ENCODE measurements at places on chromosomes 13 and 19.

DNA sequence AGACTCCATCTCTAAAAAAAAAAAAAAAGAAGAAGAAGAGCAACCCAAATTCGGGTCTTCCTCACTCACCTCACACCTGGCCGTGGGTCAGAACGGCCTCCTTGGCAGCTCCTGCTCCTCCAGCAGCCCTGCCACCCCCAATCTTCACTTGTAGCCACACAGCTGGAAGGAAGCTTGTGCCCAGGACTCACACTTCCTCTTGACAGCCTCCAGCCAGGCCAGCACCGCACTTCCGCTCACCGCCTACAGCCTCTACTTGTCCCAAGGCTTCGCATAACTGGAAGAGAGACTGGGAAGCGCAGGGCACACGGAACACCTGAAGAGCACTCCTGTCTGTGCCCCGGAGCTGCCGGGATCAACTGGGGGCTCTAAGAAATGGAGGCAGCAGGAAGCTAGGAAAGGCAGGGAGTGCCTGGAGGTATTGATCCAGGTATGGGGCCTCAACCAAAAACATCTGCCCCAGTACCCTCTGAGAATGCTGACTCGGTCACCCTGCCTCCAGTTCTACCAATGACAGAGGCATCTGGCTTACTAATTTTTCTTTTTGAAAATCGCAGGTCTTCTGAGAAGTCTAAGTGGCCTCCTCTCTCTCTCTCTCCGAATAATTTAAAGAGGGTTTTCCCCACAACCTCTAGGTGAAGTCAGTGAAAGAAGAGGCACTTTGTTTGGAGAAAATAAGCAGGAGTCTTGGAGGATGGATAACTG is 31.1 kb upstream of the ATP12A start:
- DNase-seq = no peak

DNA sequence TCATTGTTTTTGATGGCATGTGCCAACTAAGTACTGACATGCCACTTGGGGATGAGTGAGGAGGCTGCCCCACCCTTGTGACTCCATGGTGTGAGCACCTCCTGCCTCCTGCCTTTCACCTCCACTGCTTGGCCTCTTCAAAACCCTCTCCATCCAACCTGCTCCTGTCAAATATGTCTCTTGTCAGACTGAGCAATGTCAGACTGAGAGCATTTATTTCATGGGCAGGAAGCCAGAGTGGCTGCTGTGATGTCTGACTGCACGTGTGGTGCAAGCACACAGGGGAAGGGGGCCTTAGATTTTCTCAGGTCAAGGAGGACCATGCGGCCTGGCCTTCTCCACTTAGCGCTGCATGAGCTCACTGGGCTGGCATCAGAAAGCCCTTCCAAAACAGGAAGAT is 68.3 kb downstream of the STARD13 start:
- DNase-seq = no peak

DNA sequence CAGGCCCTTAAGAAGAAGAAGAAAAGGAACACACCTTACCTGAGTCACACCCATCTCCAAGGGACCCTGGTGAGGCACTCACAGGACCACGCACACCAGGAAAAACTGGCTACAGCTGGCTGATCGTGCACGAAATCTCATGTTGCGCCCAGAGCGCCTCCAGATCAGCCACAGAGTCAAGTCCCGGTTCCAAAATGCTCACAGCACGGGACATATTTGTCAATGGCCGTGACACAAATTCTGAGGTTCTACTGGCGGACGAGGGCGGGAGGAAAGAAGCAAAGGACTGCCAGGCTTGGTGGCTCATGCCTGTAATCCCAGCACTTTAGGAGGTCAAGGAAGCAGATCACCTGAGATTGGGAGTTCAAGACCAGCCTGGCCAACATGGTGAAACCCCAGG is 21.5 kb downstream of the SH3GL1 start:
- DNase-seq = no peak

DNA sequence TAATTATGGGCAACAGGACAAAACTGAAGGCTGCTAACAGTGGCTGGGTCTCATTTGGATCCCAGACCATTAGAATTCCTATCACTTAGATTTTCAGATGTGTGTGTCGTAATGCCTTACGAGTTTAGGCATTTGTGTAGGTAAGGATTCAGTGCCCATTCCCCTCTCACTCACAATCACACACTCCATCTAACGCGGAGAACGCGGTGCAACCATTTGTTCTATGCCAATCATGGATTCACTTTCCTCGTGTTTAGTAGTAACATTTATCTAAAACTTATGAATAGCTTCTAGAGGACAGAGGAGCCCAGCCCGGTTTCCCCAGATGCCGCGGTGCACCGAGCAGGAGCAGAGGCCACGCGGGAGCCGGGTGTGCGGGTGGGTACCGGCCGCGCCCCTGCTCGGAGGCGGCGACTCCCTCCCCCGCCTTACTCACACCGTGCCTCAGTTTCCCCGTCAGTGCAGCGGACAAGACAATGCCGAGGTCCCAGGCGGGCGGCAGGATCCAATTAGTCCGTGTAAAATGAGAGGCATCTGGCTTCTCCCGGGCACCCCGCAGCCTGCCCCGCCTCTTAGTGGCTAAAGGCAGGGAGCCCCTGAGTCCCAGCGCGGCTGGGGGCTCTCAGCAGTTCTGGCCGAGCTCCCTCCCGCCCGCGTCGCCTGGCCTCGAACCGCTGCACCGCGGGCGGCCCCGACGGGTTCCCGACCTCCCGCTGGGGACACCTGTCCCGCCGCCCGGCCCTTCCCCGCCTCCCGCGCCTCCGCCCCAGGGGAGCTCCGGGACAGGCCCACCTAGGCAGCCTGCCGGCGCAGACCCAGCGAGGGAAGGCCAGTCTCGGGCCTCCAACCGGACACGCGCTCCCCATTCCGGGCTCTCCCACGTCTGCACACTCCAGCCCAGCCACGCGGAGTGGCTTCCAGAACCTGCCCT is 5.9 kb upstream of the C1QTNF9B start:
- no peak for DNase-seq

DNA sequence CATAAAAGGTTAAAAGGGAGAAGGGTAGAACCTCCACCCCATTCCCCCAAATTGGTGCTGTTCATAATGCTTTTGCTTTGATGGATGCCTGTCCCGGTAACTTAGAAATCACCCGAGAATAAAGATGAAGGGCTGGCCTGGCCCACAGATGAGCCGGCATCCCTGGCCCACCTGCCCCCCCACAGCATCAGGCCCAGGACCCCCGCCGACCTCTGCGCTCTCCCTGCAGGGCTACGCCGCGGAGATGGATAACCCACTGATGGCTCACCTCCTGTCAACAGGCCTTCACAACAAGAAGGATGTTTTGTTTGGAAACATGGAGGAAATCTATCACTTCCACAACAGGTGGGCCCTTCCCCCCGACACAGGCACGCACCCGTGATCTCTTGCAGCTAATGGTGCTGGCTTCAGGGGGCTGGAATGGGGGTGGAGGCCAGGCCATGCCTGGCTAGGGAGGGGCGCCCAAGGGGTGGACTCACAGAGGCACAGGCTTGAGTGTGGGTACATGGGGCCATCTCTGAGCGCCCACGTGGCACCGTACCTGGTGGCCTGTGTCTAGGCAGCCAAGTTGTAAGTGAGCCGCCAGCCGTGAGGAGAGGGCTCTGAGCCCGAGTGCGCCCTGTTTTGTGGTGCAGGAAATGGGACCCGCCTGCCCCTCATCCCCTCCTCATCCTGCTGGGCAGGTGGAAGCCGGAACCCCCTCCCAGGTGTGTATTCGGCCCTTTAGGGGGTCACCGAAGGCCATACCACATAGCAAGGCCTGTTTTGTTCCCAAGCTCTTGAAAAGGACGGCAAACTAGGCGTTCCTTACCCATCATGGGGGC is 23.2 kb upstream of the F7 start:
- no peak for DNase-seq

GRCh38 chr19:52987221-52987620 is 24.5 kb upstream of the ZNF816 start:
- no peak for DNase-seq

DNA sequence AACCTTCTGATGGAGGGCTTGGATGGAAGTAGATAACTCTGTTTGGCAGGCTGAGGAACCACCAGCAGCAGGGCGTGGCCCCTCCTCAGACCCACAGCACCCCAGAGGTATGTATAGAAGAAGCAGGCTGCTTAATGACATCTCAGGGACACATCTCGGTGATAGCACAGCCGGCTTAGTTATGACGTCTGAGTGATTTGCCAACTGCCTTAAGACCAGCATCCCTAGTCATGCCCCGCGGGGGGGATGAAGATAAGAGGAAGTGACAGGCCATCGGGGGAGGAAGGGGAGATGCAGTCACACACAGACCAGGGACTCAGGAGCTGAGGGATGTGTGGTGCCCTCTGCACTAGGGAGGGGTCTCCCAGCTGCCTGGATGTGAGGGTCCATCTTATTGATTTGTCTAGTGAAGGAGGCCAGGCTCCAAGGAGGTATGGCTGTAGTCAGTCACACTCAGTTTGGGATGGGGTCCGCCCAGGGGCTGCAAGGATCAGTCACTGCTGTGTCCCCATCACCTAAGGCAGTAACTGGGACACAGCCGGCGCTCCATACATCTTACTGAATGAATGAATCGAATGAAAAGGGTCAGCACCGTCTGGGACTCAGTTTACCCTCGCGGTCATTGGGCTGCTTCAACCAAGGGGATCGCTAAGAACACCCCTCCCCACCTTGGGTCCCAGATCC is 19.2 kb upstream of the ERCC1 start:
- peak; percentile 56 for DNase-seq

GRCh38 chr19:13066933-13067807 is 35.5 kb downstream of the LYL1 start:
- DNase-seq = no peak

DNA sequence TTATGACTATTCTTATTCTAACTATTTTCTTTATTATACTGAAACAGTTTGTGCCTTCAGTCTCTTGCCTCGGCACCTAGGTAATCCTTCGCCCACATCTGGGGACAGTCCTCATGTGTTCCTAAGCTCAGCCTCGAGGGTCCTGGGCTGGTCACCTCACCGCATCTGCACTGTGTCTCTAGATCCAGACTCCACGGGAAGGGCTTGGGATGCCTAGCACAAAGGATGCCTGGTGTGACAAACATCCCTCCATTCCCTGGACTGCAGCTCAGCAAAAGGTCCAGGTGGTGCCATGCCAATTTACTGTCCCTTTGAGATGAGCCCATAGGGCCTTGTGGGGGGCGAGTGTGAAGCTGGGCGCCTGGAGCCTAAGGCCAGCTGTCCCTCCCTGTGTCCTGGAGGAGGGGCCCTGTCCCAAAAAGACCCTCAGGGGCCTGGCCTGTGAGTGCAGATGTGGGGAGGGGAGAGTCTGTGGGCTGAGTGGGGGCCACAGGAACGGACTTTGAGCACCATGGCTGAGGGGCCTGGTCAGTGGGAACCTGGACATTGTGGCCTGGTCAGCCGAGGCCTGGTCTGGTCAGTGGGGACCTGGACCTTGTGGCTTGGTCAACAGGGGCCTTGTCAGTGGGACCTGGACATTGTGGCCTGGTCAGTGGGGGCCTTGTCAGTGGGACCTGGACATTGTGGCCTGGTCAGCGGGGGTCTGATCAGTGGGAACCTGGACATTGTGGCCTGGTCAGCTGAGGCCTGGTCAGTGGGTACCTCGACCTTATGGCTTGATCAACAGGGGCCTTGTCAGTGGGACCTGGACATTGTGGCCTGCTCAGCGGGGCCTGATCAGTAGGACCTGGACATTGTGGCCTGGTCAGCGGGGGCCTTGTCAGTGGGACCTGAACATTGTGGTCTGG is 45.1 kb upstream of the TPM4 start:
- no peak for DNase-seq

DNA sequence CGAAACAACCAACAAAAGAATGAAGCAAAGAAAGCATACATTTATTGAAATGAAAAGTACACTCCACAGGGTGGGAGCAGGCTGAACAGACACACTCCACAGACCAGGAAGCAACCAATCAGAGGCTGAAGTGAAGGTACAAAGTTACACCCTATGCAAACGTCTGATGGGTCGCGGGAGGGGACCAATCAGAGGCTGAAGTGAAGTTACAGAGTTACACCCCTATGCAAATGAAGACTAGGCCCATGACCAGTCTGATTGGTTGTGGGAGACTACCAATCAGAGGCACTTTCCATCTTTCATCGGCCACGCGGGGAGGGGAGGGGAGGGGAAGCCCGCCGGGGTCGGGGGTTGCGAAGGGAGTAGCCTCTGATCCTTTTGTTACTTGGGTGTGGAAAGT is 12.4 kb upstream of the FBL start:
- no peak for DNase-seq

DNA sequence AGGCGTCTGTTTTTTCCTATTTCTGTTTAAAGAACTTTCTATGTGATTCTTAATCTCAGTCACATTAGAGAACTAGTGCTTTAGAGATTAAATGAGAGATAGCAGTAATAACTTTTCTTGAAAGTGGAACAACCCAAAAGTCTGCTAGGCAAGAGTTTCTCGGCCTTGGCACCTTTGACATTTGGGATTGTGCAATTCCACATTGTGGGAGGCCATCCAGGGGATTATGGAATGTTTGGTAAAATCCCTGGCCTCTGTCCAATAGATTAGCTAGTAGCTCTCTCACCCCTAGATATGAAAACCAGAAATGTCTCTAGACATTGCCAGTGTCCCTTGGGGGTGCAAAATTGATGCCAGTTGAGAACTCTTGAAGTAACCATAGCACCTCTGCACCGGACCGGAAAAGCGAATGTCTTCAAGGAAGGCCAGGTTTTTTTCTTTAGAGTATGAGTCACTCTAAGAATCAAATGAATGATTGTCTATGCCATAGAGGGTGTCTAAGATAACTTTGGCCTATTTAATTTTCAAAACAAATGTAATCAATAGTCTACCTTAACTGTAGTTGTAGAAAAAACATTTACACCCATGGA is 45.0 kb upstream of the IL17D start:
- DNase-seq = no peak

GRCh38 chr13:30806784-30807183 is 71.4 kb downstream of the ALOX5AP start:
- DNase-seq = no peak

GRCh38 chr13:74132776-74133656 is 1.2 kb downstream of the KLF12 start:
- peak; percentile 76 for DNase-seq

DNA sequence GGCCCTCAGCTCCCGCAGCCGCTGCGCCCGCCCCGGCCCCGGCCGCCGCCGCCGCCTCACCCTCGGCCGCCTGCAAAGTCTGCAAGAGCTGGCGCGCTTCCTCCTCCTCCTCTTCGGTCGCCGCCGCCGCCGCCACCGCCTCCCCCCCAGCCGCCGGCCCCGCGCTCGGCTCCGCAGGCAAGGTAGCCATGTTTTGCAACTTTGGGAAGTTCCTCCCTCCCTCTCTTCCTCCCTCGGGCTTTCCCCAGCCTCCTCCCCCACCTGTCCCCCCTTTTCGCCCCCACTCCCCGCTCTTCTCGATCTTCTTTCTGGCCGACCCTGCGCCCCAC is 433 bp downstream of the SIX5 start:
- no peak for DNase-seq

DNA sequence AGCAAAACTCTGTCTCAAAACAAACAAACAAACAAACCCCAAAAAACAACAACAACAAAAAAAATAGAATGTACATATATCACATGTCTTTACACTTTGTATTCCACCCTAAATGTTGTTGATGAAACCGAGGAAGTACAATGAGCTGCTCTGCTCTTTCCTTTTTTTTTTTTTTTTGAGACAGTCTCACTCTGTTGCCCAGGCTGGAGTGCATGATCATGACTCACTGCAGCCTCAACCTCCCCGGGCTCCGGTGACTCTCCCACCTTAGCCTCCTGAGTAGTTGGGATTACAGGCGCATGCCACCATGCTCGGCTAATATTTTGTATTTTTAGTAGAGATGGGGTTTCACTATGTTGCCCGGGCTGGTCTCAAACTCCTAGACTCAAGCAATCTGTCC is 30.6 kb upstream of the LRP3 start:
- no peak for DNase-seq

- DNase-seq = no peak
These were observed 332.4 kb downstream of the LIG4 start for GRCh38 chr13:107882708-107883560.

- DNase-seq = no peak
These were observed 24.5 kb upstream of the ZNF492 start for GRCh38 chr19:22609630-22610029.
